ENCODE measurements at places on chromosomes 6 and 20.

DNA sequence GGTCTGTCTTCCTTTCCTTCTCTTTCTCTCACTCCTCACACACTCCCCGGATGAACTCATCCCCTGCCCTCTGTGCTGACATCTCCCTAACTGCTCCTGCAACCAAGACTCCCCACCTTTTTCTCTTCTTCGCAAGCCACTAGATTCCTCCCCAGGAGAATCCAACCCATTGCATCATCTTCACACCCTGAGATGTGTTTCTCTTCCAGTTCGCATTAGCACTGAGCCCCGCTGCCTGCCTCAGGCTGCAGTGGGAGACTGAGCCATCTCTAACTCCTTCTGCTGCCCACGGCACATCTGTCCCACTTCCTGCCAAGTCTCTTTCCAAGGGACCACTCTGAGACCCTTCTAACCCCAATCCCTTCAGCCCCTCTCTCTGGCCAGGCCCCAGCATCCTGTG is 67.2 kb upstream of the NNAT start:
- no peak for DNase-seq

GRCh38 chr6:135354407-135354806 is 143.1 kb downstream of the AHI1 start:
- no peak for DNase-seq

GRCh38 chr6:128642132-128642531 is 121.7 kb upstream of the PTPRK start:
- DNase-seq, result no peak

- no peak for DNase-seq
Observed at GRCh38 chr6:112357791-112358190, 10.7 kb downstream of the RFPL4B start.

DNA sequence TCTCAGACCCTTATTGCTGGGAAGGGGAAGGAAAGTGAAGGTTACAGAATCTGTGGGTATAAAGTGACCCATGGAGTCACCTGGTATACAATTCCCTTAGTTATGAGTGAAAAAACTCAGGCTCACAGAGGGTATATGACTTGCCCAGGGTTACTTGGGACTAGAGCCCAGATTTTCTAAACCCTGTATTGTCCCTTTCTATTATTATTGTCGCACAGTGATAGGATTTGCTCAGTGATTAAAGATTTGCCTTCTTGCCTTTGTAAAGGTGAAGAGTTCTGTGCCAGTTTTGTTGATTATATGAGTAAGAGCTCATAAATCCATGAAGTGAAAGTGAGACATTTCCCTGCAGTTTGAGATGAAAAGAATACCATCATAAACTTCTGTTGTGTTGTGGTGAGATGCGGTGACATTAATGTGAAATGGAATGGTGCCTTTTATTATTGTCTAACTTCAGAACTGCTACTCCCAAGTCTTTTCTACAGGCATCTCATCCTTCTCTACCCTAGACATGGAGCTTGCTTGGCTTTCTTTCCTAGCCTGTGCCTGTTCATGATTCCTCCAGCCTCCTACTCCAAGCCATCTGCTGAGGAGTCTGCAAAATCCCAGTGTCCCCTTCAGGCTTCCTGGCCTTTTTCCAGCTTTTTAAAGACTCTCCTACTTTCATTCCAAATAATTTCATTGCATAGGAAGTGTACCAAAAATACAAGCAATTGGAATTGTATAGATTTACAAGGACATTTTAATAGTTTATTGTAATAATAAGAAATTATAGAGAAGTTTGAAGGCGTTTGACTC is 33.5 kb upstream of the ADIG start:
- DNase-seq, result no peak

- no peak for DNase-seq
Observed at GRCh38 chr6:138857775-138858174, 61.9 kb downstream of the ECT2L start.

DNA sequence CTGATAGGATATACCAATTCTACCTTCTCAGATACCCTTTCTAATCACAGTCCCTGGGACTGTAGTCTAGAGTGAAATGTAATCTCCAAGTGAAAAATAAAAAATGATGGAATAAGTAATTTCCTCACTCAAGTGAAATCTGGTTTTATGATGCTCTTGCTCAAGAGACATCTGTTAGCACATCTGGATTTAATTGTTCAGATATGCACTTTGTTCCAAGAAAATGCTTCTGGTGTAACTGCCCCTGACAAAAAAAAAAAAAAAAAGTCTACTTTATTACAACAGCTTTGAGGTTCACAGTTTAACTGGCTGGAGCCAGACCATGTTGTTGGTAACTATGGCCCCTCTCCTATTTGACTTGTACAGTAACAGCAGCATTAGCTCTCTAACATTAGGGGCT is 251.8 kb downstream of the BTBD9 start:
- DNase-seq, result no peak

- DNase-seq, result no peak
Observed at GRCh38 chr6:23505026-23505425, 621.0 kb upstream of the NRSN1 start.

DNA sequence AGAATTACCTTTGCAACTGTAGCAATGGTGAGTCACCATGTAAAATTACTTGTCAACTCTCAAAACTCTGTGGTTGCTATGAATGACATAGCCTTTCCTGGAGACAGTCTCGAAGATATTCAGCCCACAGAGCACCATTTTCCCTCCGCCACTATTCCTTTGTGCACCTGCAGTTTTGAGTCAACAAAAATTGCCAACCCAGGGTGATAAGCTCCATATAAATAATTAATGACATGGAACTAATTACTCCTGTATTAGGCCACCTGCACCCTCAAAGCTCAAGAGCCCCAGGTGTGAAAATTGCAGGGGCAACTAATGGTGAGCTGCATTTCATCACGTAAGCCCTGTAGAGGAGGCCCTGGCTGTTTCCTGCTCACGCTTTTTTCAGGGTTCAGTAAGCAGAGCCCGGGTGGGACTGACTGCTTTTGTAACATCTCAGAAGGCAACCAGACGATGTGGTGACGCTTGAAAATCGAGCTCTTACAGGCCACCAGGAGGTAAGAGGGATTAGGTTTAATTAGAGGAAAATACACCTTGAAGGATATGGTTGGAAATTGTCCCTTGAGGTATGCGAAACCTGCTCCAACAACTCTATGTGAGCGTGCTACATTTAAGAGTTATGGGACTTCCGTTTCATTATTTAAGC is 70.8 kb downstream of the BMP2 start:
- DNase-seq, result no peak

DNA sequence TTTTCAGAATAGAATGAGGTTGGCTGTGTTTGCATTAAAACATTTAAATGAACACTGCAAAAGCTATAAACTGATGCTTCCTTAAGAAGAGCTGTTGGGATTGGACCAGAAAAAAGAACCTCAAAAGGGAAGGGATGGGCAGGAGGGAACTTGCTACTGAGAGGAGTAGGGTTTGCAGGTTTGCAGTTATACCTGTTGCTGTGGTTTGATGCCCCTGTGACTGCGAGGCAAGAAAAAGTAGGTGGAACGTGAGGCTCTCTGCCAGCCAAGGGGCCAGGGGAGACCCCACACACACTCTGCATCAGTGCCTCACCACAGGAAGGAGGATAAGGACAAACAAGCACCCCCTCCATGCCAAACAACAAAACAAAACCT is 197.2 kb downstream of the BCAS1 start:
- DNase-seq, result no peak

- no peak for DNase-seq
Observed at GRCh38 chr6:43742285-43742684, 27.7 kb upstream of the VEGFA start.

GRCh38 chr6:75217193-75217592 is 11.3 kb upstream of the COL12A1 start:
- DNase-seq, result no peak

DNA sequence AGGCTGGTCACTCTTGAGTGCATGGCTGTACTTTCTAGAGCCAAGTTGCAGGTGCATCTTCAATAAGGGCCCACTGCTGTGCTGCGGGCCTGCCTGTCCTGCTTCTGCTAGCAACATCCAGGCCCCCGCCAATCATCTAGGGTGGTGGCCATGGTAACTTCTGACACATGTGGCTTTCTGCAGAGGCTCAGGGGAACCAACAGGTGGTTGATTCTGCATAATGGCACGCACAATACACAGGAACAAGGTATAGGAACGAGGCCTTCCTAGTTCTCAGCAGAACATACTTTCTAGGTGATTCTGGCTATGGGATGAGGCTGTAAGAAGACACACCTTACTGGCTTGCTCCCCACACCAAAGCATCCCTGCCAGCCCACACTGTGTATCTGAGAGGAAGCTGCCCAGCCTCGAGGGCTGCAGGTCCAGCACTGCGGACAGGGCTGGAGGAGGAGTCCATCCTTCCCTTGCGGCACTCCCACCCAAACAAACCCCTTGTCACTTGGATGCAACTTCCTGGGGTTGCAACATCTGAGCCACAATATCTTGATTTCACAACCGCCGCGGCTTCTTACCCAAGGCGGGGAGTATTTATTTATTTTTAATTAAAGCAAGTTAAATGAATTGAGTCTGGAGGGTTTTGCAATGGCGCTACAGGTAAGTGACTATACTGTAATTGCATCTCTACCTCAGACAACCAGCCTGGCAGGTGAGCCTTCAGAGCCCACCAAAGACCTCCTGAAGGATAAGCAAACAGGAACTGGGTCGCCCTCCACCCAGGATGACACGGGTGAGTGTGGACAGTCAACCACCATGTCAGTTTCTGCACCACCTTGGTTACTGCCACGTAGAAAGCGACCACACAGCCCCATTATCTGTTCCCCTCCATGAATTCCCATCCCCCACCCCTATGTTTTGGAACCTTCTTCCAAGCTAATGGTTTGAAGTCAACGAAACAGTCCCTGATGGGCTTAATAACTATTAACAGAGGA is 49.6 kb downstream of the SULF2 start:
- no peak for DNase-seq
